NCI-H1105 treated with DMSO at 0.1 percent for 48 hours (cell line): ENCODE measurements at places on chromosomes 5 and 9.

DNA sequence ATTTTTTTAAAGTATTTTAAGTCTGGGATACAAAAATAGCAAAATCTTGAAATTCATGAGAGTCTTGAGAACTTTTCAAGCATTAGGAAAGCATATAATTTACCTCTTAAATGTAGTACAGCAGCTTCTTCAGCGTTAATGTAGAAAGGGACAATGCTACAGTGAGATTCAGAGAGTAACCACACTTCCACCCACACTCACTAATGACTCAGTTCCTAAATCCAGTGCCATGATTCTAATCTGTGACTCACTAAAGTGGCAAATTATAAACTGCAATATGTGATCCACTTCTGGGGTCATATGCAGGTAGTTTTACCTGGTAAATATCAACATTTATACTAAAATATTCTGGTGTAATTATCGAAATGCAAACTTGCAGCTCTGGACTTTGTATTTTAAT, 434.5 kb upstream of the TUSC1 start:
- DNase-seq: no peak

- DNase-seq: no peak
Measured at GRCh38 chr9:37146410-37146809, 26.0 kb downstream of the ZCCHC7 start.

GRCh38 chr5:87347272-87347671, 65.5 kb downstream of the CCNH start:
- no peak for DNase-seq

DNA sequence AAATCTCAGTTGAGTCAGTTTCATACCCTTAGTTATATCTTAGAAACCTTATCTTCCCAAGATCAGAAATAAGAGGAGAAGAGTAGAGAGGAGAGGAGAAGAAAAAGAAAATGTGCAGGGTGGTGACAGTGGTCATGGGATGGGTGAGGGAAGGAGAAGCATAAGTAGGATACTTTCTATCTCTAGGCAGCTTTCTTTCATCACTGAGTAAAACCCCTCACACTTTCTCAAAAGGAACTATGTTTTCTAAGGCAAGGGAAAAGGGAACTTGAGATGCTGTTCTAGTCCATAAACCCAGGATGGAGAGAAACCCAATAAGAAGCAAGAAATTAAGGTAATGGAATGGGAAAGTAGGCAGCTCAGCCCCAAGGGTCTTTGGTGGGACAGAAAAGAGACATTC, 225.3 kb downstream of the MCTP1 start:
- no peak for DNase-seq

GRCh38 chr5:5103245-5103644, 36.9 kb upstream of the ADAMTS16 start:
- no peak for DNase-seq

- DNase-seq: no peak
Measured at GRCh38 chr9:129486756-129487657, 133.9 kb downstream of the C9orf50 start.

DNA sequence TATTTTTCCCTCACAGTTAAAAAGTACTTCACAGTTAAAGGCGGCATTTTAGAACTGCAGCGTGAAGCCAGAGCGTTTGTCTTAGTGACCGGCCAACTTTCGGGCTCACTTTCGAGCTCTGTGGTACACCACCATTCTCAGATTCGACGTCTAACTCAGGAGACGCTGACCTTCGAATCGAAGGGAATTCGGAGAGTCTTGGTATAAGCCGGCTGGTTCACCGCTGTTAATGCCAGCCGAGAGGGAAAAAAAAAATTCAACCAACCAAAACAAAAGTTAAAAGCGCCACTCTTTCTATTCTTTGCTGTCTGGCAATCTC, 544 bp upstream of the SNX24 start:
- peak; percentile 38 for DNase-seq

GRCh38 chr9:93090091-93090655, 5.8 kb upstream of the CARD19 start:
- no peak for DNase-seq

DNA sequence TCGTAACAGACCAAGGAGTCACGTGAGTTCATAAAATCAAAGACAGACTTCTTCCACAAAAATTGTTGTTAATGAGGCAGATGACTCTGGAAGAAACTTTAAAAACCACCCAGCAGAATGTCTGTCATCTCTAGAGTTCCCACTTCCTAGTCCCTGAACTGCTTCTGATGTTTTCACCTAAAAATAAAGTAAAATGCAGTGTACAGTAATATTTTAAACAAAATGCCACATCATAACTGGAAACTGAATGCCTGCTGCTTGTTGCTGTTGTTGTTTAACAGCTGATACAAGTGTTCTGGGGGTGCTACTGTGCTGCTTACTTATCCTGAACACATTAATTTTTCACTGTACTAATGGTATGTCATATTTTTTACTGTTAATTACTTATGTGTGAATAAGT, 577.2 kb downstream of the MTRR start:
- no peak for DNase-seq

- DNase-seq: no peak
Measured at GRCh38 chr5:9428272-9428671, 117.6 kb downstream of the SEMA5A start.

GRCh38 chr5:109917966-109918365, 228.2 kb downstream of the MAN2A1 start:
- DNase-seq: no peak

DNA sequence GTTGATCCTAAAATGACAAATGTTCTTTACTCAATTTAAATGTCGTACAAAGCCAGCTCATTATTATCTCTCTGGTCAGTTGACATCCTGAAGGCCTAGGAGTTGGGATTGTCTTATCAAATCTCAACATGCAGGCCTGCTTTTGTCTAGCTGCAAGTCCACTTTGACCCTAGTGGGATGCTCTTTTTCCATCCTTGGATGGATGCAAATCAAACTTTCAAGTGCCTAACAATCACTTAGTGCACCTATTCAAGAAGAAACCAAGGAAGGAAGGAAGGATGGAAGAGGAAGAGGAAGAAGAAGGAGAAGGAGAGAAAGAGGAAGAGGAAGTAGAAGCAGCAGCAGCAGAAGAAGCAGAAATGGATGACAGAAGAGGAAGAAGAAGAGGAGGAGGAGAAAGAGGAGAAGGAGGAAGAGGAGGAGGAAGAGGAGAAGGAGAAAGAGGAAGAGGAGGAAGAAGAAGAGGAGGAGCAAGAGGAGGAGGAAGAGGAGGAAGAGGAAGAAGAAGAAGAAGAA, 109.6 kb downstream of the PIK3R1 start:
- DNase-seq: no peak

DNA sequence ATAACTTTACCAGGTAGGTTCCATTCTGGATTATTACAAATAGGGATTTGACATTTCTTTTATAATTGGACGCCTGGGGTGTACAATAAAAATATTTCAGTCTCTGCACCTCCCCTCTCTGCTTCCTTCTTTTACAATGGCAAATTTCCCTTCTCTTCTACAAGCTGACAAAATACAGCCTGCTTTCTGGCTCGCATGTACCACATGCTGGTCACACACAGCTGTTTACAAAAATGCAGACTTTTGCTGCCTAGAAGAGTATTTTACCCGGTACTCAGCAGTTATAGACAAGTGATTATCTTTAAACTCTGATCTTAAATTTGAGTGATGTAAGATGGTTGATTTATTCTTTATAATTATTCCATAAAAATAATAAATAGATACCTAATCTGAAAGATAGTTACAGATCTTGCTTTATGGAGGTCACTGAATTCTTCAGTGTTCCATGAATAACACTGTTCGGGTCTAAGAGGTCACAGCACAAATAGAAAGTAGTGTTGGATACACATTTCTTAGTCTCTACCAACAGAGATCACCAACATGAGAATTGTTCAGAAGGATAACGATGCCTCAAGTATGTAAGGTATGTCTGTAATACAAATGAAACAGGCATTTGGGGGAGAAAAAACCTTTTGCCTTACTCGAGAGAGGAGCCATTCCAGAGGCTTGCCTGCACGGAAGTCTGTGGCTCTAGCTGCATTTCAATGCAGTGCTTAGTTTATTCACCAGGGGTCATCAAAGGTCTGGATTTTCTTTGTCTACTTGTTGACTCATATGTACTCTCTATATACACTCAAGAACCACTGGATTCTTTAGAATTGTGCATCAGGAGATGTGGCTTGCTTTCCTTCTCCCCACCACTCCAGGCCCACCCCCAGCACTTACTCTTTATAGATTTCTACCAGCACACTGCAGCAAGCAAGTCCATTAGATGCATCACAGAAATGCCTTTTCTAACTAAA, 206.6 kb upstream of the RFX3 start:
- peak; percentile 80 for DNase-seq

DNA sequence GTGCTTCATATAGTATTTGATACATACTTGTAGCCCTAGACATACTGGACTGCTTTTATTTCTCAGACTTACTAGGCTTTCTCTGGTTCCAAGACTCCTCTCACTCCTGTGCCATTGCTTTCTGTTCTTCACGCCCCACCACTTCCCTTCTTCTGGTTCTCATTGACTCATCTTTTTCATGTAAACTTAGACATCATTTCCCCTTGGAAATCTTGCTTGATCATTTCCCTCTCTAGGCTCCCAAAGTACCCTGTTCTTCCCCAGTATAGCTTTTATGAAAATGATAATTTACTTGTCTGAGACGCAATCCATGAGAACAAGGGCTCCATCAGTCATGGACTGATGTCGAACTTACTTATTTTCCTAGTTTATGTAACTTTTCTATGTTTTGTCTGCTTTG, 83.5 kb downstream of the TLR4 start:
- DNase-seq: no peak

DNA sequence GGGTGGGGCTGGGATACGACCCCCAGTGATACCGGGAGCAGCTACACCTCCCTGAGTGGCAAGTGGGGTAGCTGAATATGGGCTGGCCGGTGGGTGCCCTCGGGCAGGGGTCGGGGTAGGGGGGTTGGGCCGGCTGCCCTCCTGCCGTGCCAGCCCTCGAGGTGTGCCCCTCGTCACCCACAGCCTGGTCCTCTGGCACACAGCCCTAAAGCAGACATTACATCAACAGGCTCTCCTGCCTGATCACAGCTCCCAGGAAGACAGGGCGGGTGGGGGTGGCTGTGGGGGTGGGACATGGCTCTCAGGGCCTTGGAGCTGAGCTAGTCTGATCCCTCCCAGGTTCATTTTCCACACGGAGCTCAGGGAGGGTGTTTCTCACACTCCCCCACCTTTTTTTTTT, 23.2 kb downstream of the FBXW5 start:
- DNase-seq: no peak

GRCh38 chr5:179375236-179375685, 30.0 kb upstream of the ADAMTS2 start:
- DNase-seq: no peak

- no peak for DNase-seq
Measured at GRCh38 chr9:124501771-124502320, 5.4 kb downstream of the NR5A1 start.

GRCh38 chr5:159083548-159084452, 15.9 kb downstream of the EBF1 start:
- no peak for DNase-seq

GRCh38 chr5:91955610-91956009, 572.5 kb upstream of the ARRDC3 start:
- no peak for DNase-seq

DNA sequence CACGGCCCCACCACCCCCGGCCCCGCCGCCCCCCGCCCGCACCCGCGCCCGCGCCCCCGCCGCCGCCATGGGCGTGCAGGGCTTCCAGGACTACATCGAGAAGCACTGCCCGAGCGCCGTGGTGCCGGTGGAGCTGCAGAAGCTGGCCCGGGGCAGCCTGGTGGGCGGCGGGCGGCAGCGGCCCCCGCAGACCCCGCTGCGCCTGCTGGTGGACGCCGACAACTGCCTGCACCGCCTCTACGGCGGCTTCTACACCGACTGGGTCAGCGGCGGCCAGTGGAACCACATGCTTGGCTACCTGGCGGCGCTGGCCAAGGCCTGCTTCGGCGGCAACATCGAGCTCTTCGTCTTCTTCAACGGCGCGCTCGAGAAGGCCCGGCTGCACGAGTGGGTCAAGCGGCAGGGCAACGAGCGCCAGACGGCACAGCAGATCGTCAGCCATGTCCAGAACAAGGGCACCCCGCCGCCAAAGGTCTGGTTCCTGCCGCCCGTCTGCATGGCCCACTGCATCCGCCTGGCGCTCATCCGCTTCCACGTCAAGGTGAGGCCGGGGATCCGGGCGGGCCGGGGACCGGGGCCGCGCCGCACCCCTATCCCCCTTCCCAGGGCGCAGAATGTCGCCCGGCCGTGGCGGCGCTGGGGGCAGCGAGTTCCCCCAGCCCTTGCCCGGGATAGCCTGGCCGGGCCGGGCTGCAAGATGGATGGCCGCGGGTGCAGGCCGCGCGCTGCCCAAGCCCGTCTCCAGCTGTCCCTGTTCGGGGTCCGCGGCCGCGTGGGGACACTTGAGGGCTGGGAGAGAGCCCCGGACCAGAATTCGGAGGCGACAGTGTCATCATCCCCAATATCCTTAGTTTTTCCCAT, 594 bp downstream of the FAM120A start:
- peak; percentile 23 for DNase-seq

DNA sequence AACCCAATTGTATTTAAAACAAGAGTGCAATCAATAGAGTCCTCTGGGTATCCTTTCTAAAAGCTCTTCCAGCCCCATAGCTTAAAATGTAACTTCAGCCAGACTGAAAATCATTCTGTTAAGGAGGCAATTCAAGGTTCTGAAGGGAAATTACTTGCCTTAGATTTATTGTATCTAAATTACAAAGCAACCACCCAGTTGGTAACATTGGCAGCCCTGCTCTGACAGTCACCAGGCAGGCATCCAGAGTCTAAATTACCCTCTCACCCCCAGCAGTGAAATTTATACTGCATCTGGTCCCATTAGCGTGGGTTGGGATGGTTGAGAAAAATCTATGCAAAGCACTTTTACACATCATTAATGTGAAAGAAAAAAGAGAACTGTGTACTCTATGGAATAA, 514.7 kb downstream of the MTRR start:
- no peak for DNase-seq

GRCh38 chr9:13665418-13666066, 386.1 kb upstream of the MPDZ start:
- DNase-seq: no peak

GRCh38 chr5:142944140-142944539, 174.0 kb downstream of the ARHGAP26 start:
- DNase-seq: no peak

DNA sequence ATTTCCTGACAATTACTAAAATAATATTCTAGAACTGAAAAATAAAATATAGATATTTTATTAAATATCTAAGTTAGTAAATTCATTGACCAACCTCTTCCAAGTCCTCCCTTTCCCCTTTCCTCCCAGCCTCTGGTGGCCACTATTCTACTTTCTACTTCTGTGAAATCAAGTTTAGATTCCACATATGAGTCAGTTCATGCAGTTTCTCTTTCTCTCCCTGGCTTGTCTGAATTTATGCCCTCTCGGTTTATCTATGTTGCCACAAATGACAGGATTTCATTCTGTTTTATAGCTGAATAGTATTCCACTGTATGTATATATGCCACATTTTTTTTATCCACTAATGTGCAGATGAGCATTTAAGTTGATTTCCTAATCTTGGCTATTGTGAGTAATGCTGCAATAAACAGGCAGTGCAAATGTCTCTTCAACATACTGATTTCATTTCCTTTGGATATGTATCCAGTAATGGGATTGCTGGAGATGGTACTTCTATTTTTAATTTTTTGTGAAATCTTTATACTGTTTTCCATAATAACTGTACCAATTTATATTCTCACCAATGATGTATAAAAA, 52.3 kb downstream of the WDR36 start:
- no peak for DNase-seq

GRCh38 chr5:154049636-154050035, 10.9 kb downstream of the MFAP3 start:
- DNase-seq: no peak

- DNase-seq: no peak
Measured at GRCh38 chr9:92424340-92424739, at the start of gene OMD. TSS of gene OMD (minus strand) at chr9:92424471. CDS start at chr9:92417558, 6,913 bp downstream.

- DNase-seq: no peak
Measured at GRCh38 chr9:115913696-115914095, 239.9 kb upstream of the PAPPA start.
